T-helper 1 cell (primary cell): ENCODE measurements at places on chromosomes 7 and 10.

DNA sequence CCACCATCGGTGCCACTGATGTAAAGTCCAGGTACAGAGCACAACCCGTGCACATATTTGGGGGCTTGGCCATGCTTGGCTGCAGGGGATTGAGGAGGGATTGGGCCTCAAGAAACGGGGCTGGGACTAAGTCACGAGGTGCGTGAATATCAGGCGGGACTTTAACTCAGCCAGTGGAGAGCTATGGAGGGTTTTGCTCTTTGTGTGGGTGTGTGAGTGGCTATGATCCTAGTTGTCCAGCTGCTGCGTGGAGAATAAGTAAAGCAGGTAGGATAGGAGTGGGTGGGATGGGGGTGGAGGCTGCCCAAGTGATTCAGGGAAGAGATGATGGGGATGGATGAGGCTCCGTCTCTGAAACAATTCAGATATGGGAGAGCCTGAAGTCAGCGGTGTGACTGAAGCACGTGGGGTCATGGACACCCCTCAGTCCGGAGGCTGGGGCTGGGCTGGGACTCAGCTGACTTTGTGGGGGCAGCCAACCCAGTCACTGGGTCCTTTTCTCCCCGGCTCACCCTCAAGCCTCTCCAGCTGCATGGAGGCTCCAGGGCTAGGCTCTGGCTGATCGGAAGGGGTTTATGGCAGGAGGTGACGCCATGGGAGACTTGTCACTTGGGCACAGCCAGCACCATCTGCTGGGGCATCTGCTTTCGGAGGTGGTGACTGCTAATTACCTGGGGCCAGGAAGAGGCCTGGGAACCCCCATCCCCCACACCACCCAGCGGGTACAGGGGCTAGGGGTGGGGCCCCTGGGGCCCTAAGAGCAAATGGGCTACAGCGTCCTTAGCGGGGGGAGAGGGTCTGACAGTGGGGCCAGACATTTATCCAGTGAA is 1.7 kb upstream of the LFNG start:
- DNase-seq, result no peak

DNA sequence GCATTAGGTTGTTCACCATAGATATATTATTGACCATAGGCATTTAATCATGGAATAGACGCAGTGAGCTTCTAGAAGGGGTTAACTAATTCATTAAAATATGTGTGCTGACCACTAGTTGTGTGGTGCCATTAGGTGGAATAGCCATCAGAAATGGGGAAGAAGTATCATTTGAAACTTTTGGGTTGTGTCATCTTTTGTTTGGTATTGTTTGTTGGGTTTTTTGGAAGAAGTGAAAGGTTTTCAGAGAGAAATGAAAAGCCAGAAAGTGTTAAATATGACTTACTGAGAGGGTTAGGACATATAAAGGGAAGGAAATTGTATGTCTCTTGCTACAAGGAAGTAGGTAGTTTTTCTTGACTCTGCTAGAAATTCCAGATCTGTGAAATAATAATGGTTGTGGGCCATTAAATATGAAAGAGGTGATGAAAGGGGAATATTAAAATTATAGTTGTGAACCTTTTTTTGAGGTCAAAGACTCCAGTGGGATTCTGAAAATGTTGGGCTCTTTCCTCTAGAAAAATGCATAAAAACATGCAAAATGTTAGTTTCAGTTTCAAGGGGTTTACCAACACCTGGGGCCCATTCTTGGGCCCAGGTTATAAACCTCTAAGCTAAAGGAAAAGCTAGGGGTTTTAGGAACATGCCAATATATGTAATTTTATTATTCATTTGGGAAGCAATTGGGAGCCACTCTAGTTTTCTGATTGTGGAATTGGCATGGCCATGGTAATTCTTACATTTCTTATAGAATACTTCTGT is 348.5 kb downstream of the BBS9 start:
- DNase-seq, result no peak

DNA sequence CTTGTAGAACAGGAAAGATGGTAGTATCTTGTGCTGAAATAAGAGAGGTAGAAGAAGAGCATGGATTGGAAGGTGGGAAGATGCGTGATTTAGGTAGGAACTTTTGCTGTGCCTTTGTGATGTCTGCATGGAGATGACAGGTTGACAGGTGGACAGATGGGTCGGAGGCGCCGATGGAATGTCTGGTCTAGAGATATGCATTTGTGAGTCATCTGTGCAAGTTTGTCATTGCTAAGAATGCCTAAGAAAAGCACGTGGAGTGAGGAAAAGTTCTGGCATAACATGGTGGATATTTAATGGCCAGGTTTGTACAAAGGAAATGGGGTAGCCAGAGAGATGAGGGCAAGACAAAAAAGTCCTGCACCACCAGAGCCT is 76.0 kb upstream of the ARMC3 start:
- no peak for DNase-seq

DNA sequence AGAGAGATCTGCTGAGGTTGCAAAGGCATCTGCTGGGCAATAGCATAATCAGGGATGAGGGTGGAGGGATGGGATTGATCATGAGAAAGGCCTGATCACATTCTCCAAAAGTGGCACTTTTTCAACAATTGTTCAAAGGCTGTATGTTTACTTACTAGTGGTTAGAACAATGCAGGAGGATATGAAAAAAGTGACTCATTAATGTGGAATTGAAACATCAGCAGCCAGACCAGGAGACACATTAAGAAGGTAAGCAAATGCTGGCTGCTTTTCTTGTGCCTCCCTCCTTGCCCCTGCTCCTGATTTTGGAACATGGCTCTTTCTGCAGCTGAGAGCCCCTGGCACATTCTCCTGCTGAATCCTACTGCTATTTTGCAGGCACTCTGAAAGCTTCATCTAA is 63.5 kb downstream of the FAM204A start:
- no peak for DNase-seq

- no peak for DNase-seq
These were observed 121.5 kb downstream of the SRPK2 start for GRCh38 chr7:105267244-105267643.

- peak; percentile 33 for DNase-seq
These were observed 10.8 kb downstream of the GIMAP6 start for GRCh38 chr7:150621376-150621775.

DNA sequence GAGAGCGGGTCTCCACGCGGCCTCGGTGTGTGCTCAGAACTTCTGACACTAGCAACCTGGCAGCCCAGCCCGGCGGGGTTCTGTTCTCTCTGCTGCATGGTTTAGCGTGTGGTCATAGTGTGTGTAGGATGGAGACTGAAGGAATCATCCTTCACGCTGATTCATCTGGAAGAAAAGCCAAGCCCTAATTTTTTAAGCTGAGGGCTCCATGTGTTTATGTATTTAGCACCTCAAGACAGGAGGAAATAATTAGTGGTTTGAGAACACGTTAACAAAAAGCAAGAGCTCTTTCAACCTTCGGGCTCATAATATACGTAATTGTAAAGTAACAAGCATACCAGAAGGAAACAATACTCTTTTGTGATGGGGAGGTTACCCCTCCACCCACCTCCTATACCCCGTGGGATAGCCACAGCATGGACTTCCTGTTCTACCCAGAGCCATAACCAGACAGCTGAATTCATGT is 504.6 kb upstream of the MKI67 start:
- DNase-seq, result no peak

GRCh38 chr10:114021717-114022680 is 21.7 kb upstream of the ADRB1 start:
- DNase-seq, result no peak

- DNase-seq, result no peak
These were observed 955.3 kb upstream of the C7orf33 start for GRCh38 chr7:147635288-147635687.

DNA sequence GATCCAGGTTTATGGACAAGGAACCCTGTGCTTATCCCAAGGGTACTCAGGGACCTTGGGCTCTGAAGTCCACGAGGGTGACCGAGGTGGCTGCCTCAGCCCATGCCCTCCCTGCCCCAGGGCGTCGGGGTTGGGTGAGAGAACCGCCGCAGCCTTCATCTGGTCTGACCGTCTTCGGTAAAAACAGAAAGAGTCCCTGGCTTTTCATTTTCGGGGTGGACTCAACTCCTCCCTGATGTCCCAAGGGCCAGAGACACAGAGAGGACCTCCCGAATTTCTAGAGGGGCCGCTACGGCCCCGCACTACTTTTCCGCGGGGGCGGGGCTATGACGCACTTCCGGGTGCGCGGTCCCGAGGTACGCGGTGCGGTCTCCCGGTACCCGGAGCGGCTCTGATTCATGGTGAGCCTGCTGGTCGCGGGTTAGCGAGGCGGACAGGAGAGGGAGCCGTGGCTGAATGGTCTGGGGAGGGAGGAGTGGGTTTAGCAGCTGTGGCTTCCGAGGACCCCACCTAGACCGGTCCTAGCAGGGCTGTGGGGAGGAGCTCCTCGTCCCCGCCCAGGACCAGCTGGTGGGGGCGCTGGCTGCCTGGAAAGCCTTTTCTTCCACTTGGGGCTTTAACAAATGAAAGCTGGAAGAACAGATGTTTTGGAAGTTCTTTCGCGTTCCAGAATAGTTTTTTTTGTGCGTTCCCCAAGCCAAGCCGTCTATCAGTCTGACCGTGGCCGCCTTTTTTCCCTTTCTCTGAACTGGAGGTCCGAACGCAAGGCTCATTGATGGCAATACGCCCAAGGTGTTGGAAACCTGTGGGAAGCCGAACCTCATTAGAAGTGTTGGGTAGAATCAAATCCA is at the start of gene ZSCAN21:
Gene ZSCAN21 (plus strand): TSS at position 334 of the 851 bp plus-strand sequence. CDS start 7,233 bp downstream, outside the sequence.
- DNase-seq, result peak; percentile 58

GRCh38 chr10:62839590-62839989 is 23.4 kb upstream of the EGR2 start:
- no peak for DNase-seq

DNA sequence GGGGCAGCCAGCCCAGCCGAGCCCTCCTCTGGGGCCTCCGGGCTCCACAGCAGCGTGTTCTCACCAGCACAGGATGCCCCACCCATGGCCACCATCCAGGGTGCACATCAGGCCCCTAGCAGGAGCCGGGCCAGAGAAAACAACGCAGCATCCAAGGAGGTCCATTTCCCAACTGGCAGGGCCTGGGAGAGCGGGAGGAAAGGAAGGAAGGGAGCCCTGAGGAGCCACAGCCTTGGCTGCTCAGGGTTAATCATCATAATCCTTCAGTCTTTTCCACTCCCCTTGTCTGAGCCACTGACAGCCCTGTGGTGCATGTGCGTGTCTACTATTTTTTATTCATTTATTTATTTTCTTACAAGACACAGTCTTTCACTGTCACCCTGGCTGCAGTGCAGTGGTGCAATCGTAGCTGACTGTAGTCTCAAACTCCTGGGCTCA is 3.6 kb downstream of the PLAC9 start:
- DNase-seq, result no peak

GRCh38 chr10:98790817-98791216 is 344.1 kb upstream of the HPS1 start:
- no peak for DNase-seq
